ENCODE measurements at places on chromosomes 11 and 22.
A peak's percentile ranks its signal among the peaks of the same experiment; 100 is the strongest.

DNA sequence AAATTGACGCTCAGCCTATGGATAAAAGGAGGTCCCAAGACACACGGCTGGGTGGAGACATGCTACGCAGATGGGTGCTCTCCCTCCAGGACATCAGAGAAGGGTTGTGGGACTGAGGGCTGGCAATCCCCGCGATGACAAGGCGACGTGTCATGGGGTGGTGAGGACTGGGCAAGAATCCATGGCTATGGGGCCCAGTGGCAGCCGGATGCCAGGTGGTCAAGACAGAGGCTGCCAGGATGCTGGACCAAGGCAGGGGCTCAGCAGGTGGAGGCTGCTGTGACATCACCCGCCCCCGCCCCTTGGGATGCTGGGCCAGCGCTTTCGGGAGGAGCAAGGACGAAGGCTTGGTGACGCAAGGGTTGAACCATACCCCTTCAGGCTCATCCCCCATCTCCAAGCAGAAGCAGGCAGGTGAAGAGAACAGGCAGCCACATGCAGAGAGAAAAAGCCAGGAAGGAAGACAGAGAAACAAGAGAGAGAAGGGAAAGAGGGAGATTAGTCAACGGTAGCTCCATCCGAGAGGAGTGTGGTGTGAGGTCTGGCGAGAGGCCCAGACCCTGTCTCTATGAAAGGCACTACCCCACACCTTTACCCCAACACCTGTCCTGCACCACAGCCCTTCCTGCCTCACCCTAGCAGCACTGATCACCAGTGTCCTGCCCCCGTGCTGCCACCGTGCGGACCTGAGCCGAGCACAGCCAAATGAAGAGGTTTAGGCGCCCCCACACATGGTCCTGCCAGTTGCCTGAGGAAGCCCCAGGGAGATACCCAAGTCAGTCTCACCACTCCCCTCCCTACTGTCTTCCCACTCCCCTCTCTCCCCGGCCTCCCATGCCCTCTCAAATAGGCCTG is 24.1 kb upstream of the RASL10A start:
- DNase-seq: no peak
- no peak overlapping the region for H3K4me3 ChIP-seq
- H3K36me3 ChIP-seq: peaks cover 86% of the 10 kb centered on the region
- peaks cover 28% of the 10 kb centered on the region for H3K4me1 ChIP-seq

GRCh38 chr22:29167032-29167911 is 38.4 kb upstream of the EMID1 start:
- H3K4me1 ChIP-seq: no peaks in the 10 kb centered on the region
- DNase-seq: peak; percentile 25
- H3K4me3 ChIP-seq: no peak overlapping the region
- no peaks in the 10 kb centered on the region for H3K27me3 ChIP-seq

DNA sequence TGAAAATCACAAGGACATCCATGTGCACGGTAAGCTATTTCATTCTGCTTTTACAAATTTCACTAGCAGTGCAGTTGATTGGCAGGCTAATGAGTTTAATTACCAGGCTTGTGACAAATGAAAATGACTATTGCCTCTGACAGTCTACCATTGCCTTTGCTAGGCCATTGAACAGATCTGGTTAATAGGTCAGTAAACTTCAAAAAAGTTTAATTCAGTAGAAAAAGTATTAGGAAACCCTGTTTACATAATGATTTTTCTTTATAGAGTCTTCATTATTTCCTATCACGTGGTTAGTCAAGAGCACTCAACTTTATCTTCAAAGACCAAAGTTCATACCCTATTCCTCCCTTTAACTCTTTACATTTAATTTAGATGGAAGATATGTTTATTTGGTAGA is 77.0 kb downstream of the PRMT3 start:
- H3K27ac ChIP-seq: no peak overlapping the region
- H3K4me3 ChIP-seq: no peak overlapping the region
- H3K27me3 ChIP-seq: no peaks in the 10 kb centered on the region

GRCh38 chr11:5803982-5804381 is 4.7 kb upstream of the OR52N2 start:
- DNase-seq: no peak
- no peaks in the 10 kb centered on the region for H3K27me3 ChIP-seq
- H3K4me1 ChIP-seq: peaks cover 8% of the 10 kb centered on the region
- no peaks in the 10 kb centered on the region for H3K36me3 ChIP-seq

DNA sequence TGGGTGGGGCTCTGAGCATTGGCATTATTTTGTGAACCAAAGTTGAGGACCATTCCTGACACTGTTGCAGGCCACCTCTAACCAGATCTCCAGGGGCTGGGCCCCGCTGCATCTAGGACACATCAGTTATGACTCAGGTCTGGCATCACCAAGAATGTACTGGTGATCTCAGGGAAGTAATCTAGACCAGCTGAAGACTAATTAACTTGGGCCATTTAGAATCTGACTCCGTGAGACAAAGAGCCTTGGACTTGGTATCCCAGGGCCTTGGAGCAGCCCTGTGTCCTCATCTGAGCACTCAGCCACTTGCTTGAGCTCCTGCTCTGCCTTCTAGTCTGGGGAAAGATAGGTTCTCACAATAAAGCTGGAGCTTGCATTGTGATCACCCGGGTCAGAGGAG is 200.6 kb downstream of the KIRREL3 start:
- H3K4me3 ChIP-seq: no peak overlapping the region
- H3K36me3 ChIP-seq: no peaks in the 10 kb centered on the region
- H3K4me1 ChIP-seq: no peaks in the 10 kb centered on the region
- no peak for DNase-seq

GRCh38 chr11:71964641-71965040 is 34.1 kb upstream of the IL18BP start:
- H3K4me1 ChIP-seq: no peaks in the 10 kb centered on the region
- no peak overlapping the region for H3K4me3 ChIP-seq
- H3K36me3 ChIP-seq: peaks cover 64% of the 10 kb centered on the region
- H3K27me3 ChIP-seq: no peaks in the 10 kb centered on the region
- no peak overlapping the region for H3K27ac ChIP-seq

DNA sequence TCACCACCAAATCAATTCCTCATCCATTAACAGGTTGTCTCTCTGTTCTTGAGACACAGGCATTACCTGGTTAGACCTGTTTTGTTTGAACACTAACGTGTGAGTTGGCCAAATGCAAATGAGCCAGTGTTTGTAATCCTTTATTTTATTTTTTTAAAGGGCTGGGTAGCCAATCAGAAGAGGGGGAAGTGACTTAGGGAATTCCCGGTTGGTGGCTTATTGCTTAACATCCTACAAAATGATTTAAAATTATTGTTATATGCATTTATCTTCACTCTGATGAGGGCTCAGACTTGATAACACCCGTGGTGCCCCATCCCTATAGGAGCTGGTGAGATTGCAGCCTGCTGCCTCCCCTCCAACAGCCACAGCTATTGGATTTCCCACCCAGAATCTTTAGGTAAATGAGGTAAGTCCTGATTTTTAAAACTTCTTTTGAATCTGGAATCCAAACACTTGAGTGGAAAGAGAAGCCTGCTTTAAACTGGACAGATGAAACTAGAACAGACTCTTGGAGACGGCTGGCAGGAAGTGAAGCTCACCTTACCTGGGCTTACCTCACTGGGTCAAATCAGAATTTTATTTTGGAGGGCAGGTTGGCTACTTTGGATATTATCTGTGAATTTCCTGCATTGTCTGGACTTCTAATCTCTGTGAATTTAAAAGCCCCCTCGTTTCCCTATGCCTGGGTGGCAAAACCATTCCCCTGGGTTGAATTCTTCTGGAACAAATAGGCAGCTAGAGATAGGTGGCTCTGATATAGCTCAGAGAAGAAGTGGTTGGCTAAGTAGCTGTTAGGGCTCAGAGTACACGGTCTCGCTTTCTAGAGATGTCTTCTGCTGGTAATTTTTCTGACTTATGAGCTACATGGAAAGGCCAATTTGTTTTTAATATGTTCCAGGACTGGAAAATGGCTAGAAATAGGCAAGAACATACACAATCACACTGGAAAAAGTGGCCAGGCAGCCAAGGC is at the start of gene EHF:
EHF (plus strand) TSS at position 274 of the 973 bp plus-strand sequence. CDS start 21,538 bp downstream, outside the sequence.
- no peaks in the 10 kb centered on the region for H3K27me3 ChIP-seq
- H3K27ac ChIP-seq: peak within 1 kb of the TSS; percentile 87
- H3K4me3 ChIP-seq: peak within 1 kb of the TSS; percentile 37
- H3K36me3 ChIP-seq: no peaks in the 10 kb centered on the region
- peaks cover 24% of the 10 kb centered on the region for H3K4me1 ChIP-seq

- no peaks in the 10 kb centered on the region for H3K4me1 ChIP-seq
- DNase-seq: no peak
- no peak overlapping the region for H3K27ac ChIP-seq
- no peaks in the 10 kb centered on the region for H3K36me3 ChIP-seq
Measured at GRCh38 chr22:32237906-32238305, 17.2 kb downstream of the SLC5A4 start.

GRCh38 chr22:42170946-42171345 is 40.3 kb upstream of the CYP2D6 start:
- peaks cover 27% of the 10 kb centered on the region for H3K36me3 ChIP-seq
- H3K4me3 ChIP-seq: no peak overlapping the region
- H3K4me1 ChIP-seq: peaks cover 29% of the 10 kb centered on the region

GRCh38 chr11:76230392-76230791 is 24.1 kb upstream of the WNT11 start:
- no peaks in the 10 kb centered on the region for H3K36me3 ChIP-seq
- peaks cover 14% of the 10 kb centered on the region for H3K4me1 ChIP-seq
- no peak for DNase-seq
- no peaks in the 10 kb centered on the region for H3K27me3 ChIP-seq
- no peak overlapping the region for H3K27ac ChIP-seq
- H3K4me3 ChIP-seq: no peak overlapping the region

DNA sequence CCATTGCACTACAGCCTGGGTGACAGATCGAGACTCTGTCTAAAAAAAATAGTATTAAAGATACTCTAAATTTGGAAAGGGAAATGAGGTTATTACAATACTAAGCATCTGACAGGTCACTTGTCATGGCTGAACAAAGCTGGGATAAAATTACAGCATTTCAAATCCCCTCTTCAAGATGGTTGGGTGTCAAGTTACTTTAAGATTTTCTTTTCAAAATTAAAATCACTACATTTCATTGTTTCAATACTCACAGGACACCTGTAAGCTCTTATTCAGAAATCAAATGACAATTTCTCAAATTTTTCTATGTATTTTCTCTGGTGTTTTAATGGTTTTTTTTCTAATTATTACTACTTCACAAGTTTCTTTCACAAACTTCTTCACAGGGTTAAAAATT is 5.7 kb downstream of the TAF1D start:
- H3K4me3 ChIP-seq: no peak overlapping the region
- H3K27ac ChIP-seq: no peak overlapping the region
- peaks cover 77% of the 10 kb centered on the region for H3K36me3 ChIP-seq
- H3K27me3 ChIP-seq: no peaks in the 10 kb centered on the region

DNA sequence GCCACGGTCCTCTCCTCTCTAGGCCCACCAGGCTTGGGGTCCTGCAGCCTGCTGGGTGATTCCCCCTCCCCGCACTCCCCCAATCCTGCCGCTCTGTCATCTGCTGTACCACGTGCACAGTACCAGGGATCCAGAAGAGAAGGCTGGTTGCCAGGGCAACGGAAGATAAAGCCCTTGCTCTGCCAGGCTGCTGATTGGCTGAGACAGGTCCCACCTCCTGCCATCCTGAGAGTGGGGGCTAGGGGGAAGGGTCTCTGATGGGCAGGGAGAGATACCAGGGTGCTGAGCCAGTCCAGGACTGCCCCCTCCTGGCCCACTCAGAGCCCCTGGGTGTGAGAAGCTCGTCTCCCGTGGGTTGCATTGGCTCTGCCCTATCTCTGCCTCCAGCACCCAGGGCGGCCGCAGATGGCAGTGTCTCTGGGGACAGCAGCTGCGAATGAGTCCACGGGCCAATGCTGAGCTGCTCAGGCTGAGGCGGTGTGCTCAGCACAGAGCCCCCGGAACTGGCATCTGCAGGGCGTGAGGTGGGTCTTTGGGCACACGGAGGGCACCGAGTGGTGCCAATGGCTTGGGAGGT is at the start of gene SMIM45:
SMIM45 (plus strand) TSS at position 253 of the 577 bp plus-strand sequence.
- DNase-seq: no peak
- H3K4me1 ChIP-seq: no peaks in the 10 kb centered on the region
- no peaks in the 10 kb centered on the region for H3K36me3 ChIP-seq

GRCh38 chr22:34808618-34809017 is 257.3 kb upstream of the ISX start:
- DNase-seq: no peak
- H3K36me3 ChIP-seq: no peaks in the 10 kb centered on the region
- H3K4me3 ChIP-seq: no peak overlapping the region
- no peaks in the 10 kb centered on the region for H3K4me1 ChIP-seq
- no peak overlapping the region for H3K27ac ChIP-seq

GRCh38 chr11:9029422-9029821 is 25.6 kb upstream of the NRIP3 start:
- no peak overlapping the region for H3K4me3 ChIP-seq
- no peaks in the 10 kb centered on the region for H3K27me3 ChIP-seq
- peaks cover 3% of the 10 kb centered on the region for H3K36me3 ChIP-seq

DNA sequence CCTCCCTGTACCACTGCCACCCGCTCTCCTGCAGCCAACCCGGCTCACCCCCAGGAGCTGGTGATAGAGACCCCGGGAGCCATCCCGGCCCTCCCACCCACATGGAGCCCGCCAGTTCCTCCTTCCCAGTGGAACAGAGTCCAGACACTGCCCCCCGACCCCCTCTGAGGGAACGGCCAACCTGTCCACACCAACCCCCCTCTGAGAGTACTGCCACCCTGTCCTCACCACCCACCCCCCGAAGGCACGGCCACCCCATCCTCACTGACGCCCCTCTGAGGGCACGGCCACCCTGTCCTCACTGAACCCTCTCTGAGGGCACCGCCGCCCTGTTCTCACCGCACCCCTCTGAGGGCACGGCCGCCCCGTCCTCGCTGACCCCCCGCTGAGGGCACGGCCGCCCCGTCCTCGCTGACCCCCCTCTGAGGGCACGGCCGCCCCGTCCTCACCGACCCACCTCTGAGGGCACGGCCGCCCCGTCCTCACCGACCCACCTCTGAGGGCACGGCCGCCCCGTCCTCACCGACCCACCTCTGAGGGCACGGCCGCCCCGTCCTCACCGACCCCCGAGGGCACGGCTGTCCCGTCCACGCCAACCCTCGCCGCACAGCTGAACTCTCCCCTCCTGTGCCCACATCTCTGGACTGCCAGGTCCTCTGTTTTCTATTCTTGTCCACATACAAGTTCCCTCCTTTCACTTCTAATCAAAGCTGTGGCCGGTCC is 18.0 kb downstream of the TOLLIP start:
- H3K27ac ChIP-seq: no peak overlapping the region
- peak; percentile 65 for DNase-seq
- no peak overlapping the region for H3K4me3 ChIP-seq
- H3K27me3 ChIP-seq: no peaks in the 10 kb centered on the region
- peaks cover 78% of the 10 kb centered on the region for H3K36me3 ChIP-seq

DNA sequence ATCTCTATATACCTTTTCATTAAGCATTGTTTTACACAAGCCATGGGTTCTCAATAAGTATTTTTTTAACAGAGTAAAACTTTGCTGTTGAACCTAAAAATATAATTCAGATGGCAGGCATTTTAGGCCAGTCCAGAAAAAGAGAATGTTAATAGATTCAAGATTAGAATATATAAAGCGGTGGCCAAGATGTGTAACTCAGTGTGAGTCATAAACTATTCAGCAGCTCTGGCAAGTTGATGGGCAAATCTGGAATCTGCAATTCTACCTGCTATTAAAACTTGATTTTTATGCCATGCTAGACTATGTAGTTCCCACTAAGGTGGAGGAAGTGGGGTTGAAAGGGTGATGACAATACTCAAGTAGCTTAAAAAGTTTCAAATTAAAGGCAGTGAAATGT is 45.4 kb downstream of the CASP12 start:
- no peak for DNase-seq
- H3K27me3 ChIP-seq: no peaks in the 10 kb centered on the region

All from suprapubic skin (tissue), 4 donors.